ENCODE measurements at places on chromosomes 16 and 17.

- no peak for DNase-seq
Measured at GRCh38 chr16:17211797-17212196, 259.0 kb downstream of the XYLT1 start.

- peak; percentile 60 for DNase-seq
Measured at GRCh38 chr17:48498164-48498850, 32.5 kb downstream of the HOXB1 start.

DNA sequence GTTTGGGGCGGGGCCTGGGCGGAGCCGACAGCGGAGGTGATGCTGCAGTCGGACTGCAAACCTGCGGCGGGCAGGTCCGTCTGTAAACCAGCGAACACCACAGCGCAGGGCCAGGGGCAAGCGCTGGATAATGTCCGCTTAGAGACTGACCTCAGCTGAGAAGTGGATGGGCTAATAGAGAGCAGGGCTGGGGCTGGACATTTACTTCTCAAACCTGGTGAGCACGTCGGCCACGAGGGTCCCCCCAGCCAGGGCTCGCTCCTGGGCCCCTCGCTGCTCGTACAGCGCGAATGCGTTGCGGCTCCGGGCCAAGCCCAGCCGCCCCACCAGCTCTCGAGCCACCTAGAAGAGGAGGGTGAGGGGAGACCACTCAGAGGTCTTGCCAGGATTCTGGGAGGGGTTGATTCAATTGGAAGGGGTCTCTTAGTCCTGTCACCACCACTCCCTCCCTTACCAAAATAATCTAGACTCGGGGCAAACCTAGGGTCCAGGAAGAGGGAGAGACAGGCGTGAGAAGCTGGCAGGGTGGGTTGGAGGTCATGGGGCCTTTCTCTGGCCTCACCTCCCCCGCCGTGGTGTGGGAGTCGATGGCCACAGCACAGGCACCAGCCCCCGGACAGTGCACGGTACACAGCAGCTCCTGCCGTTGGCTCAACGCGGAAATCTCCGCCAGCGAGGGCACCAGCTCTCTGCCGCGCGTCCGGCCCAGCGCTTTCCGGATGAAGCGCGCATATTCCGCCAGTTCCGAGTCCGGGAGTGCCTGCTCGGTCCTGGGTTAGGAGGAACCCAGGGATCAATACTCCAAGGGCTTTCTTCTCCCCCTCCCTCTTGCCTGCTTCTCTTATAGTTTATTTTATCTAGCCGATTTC is 5.8 kb downstream of the PLEKHH3 start:
- DNase-seq, result no peak

DNA sequence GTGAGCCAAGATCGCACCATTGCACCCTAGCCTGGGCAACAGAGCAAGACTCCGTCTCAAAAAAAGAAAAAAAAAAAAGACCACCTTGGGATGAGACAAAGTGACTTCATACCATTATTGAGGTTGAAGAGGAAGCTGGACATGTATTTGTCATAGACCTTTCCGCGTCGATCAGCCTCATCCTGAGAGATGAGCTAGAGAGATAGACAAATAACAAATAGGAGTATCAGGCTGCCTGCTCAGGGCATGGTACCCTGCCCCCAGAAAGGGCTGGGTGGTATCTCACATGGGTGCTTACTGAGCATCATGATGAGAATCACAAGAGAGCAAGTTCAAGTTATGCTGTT is 22.1 kb downstream of the CNTNAP1 start:
- no peak for DNase-seq

- no peak for DNase-seq
Measured at GRCh38 chr16:83842291-83842690, 34.5 kb downstream of the HSBP1 start.

- no peak for DNase-seq
Measured at GRCh38 chr17:55152236-55152635, 112.5 kb upstream of the HLF start.

DNA sequence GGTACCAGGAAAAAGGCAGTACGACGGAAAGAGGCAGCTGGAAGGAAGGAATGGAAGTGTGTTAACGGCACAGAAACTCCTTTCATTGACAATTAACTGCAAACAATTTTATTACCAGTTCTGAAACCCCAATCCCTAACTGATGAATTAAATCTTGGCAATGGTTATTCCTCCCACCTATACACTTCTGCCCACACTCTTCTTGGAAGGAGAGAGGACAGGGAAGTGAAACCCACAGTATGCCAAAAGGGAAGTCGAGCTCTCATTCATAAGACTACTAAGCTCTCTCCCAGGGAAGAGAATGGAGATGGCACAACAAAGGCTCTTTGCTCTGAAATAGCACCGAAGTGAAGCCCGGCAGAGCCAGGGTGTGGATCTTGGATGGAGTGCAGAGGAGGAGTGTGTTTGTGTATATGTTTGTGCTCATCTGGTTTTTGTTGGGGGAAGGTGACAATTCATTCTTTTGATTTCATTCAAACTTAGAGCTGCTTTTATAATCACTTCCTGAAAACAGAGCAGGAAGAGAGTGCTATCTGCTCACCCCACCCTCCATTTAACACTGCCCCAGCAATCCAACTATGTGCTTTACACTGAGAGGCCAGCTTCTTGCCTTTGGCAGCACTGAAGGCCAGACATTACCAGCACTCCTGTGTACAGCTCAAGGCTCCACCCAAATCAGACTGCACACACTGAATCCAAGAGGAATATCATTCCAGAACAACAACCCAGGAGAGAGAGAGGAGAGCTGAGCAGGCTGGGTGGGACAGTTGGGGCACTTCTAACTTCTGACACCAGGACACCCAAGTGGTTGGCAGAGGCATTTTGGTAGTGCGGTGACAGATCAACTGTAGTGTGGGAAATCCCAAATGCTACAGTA is 68.7 kb downstream of the HIC1 start:
- peak; percentile 37 for DNase-seq

DNA sequence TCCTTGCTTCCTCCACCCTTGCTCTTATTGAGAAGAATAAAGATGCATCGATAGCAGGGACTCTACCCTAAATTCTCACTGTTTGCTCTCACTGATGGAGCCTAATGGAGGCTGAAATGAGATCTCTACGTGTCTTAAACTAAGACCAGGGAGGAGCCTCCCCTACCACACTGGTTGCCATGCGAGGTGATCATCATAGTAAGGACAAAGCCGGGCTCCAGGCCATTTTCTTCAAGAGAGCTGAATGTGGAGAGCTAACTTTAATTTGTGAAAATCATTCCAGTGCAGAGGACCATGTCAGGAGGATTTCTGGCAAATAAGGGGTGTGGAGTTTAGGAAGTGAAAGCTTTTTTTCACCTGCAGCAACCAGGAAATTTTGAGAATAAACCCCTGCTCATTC is 5.6 kb downstream of the CDH11 start:
- no peak for DNase-seq

DNA sequence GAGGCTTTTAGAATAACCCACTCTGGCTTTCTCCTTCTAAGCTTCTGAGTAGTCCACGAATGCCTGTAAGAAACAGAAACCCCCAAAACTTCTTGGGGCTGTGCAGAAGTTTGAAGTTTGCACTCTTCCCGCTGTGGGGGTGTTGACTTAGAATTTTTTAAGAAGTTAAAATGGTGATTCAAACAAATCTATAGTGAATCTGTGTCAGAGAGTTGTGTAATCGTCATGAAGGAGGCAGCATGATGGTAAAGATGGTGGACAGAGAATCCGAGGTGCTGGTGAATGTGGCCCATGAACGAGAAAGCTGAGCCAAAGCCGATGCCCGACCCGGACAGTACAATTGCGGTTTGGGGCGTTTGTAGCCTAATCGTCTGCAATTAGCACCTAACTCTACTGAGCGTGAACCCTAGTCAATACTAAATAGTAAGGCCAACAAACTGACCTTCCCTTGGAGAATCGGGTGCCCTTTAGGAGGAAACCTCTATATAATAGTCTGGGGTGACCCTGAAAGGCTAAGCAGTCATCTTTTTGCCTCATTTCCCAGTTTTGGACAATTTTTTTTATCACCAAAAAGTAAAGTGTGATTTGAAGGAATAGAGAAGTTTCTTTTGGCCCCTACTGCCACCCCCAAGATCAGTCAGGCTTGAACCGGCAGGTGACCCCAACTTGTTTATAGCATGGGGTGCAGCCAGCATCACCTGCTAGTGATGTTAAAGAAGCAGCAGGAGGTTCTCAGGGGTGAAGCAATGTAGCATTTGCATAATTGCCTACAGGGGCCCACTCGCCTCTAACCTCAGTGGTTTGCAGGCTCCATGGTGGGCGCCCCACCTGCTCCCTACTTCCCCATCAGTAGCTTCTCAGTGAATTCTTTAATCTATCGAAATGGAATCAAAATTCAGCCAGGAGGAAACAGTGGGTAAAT is 11.2 kb downstream of the IRF8 start:
- no peak for DNase-seq

DNA sequence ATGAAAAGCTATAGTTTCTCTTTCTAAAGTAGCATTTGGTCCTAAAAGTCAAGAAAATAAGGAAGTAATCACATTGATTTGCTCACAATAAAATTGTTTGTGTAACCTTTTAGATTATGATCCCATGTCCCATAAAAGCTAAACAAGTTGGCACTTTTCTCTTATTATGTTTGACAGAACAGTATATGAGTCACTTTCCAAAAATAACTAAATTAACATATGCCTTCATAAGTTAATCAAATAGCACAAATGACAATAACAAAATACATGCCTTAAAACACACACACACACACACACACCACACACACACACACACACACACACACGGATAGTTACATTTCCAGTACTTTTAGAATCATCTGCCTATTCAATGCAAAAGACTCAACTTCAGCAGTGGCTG is 2.8 kb downstream of the MED13 start:
- no peak for DNase-seq

DNA sequence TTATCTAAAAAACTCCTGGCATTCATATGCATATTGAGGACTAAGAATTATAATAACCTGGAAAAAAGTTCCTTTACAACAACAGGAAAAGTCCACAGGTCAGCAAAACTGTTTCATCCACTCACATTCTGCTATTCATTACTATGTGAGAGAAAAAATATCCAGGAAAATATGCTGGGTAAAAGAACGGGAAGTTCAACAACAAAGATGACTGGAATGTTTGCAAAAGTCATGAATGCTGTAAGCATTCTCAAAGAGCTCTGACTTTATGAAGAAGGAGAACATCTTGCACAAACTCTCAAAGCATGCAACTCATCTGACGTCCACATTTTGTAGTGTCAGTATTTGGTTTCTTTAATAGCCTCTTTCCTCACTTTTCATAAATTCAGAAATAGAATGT is 56.9 kb upstream of the ALDH3A1 start:
- no peak for DNase-seq

GRCh38 chr16:3696425-3697218 is 20.7 kb downstream of the TRAP1 start:
- DNase-seq, result no peak

- DNase-seq, result no peak
Measured at GRCh38 chr17:64091116-64091515, 38.8 kb downstream of the ERN1 start.

DNA sequence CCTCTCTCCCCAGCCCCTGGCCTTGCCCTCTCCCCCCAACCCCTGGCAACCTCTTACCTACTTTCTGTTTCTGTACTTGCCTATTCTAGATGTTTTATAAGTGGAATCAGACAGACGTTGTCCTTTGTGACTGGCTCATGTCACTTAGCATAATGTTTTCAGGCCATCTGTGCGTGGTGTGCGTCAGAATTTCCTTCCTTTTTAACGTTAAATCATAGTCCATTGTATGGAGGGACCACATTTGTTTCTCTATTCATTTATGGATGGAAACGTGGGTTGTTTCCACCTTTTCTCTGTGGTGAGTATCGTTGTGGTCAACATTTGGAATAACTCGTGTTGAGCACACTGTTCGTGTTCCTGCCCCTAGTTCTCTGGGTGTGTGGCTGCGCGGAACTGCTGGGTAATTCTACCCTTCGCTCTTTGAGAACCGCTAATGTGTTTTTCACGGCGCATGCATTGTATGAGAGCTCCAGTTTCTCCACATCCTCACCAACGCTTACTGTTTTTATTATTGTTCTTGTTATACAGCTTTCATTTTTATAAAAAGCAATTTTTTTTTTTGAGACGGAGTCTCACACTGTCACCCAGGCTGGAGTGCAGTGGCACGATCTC is 26.3 kb downstream of the ACTG1 start:
- DNase-seq, result no peak

DNA sequence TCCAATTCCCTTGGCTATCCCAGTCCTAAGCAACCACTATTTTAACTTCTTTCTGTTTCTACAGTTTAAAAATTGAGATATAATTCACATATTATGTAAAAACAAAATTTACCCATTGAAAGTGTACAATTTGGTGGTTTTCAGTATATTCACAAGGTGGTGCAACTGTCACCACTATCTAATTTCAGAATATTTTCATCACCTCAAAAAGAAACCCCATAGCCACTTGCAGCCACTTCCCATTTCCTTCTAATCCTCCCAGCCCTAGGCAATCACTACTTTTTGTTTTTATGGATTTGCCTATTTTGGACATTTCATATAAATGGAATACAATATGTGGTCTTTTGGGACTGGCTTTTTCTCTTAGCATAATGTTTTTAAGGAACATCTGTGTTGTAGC is 36.1 kb upstream of the NACA2 start:
- no peak for DNase-seq

DNA sequence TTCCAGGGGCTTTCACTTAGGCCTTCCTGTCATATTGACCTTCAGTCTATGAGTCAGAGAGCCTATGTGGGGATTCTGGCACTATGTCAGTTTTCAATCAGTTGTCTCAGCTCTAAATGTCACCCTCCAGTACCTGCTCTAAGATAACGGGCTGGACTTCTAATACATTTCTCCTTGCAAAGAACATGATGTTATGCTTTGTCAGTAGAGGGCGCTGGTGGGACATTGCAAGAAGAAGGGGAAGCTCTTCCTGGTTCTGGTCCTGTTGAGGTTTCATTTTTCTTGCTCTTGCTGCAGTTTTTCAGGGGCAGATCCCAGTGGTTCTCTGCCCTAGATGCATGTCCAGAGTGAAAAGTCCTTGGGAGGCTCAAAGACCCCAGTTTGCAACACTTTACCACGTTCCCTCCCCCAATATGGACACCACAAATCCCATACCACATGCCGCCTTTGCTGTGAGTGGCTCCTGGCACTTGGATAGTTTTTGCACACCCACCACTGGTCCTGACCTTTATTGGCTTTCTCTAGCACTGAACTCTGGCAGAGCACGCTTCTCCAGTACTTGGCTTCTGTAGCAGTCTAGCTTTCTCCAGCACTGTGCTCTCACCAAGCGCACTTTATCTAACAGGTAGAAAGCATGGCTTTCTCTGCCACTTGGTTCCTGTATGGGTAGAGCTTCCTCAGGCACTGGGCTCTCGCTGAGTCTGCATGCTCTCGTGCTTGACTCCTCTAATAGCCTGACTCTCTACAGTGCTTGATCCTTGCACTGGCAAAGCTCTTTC is 49.0 kb downstream of the BCL7C start:
- peak; percentile 50 for DNase-seq

DNA sequence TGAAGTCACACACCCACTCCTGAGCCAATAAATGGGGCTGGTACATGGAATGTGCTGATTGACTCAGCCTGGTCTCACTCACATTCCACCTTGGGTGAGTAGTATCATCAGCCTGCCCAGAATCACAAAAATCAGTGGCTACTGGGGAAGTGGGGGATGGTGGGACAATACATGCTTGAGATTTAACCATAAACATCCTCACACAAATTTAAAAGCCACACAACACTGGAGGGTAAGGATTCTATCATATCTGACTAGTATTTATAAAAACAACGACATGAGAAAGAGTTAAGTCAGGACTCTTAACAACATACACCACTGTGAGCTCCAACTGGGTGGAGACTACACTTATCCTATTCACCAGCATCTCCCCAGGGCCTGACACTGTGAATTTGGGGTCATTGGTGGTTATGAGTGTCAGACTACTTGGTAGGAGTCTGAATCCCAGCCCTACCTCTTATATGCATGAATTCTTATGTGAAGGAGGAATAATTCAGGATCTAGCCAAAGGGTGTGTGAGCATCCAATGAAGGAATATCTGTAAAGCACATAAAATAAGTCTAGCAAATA is 26.0 kb upstream of the IRX6 start:
- DNase-seq, result no peak
